Fibroblast of lung (primary cell): ENCODE measurements at places on chromosomes 6 and 20. TPM values are rescaled to one million over a fixed set of nuclear protein-coding genes. Genes with fewer than 3 reads are reported as not detected.

The XKR7 gene
- not detected in 2 replicates for total RNA-seq

The HLA-DOB gene
- under 0.01 and 0.26 TPM in 2 replicates for total RNA-seq

The CRISP2 gene
- not detected in 2 replicates for total RNA-seq

The ADGB gene
- total RNA-seq = not detected in 2 replicates

The SSTR4 gene
- total RNA-seq = not detected in 2 replicates

The F13A1 gene
- total RNA-seq = under 0.01 TPM in 1 of 2 replicates, not detected in the other

The CLIC5 gene
- total RNA-seq = not detected in 2 replicates

The BPI gene
- total RNA-seq = not detected in 2 replicates

The VGLL2 gene
- not detected in 2 replicates for total RNA-seq

The SLC22A3 gene
- total RNA-seq = under 0.01 and 0.26 TPM in 2 replicates

The APCDD1L gene
- 0.99 and 1.0 TPM in 2 replicates for total RNA-seq

The CRIP3 gene
- 0.26 TPM in 1 of 2 replicates, not detected in the other for total RNA-seq

The RNASET2 gene
- 18.0 and 24.7 TPM in 2 replicates for total RNA-seq

The FLRT3 gene
- 5.1 and 7.6 TPM in 2 replicates for total RNA-seq

The VEGFA gene
- total RNA-seq = 150 and 208 TPM in 2 replicates

The DYNLT1 gene
- total RNA-seq = 85.3 and 92.3 TPM in 2 replicates

The ABHD16B gene
- not detected in 2 replicates for total RNA-seq

The PDYN gene
- not detected in 2 replicates for total RNA-seq

The NMBR gene
- total RNA-seq = under 0.01 TPM in 1 of 2 replicates, not detected in the other

The EBF4 gene
- 0.99 and 2.1 TPM in 2 replicates for total RNA-seq

The C6orf58 gene
- total RNA-seq = not detected in 2 replicates

The ATP6V1G2 gene
- 4.1 and 11.2 TPM in 2 replicates for total RNA-seq

The RAET1G gene
- 3.3 and 8.8 TPM in 2 replicates for total RNA-seq

The GLP1R gene
- total RNA-seq = not detected in 2 replicates

The RRBP1 gene
- total RNA-seq = 143 and 233 TPM in 2 replicates

The TMEM200A gene
- total RNA-seq = 44.2 and 51.7 TPM in 2 replicates

The GATA5 gene
- 0.26 and 0.83 TPM in 2 replicates for total RNA-seq

The FAM184A gene
- total RNA-seq = 1.3 and 1.7 TPM in 2 replicates

The B3GAT2 gene
- total RNA-seq = not detected in 2 replicates

The RIPPLY2 gene
- 0.51 TPM in 1 of 2 replicates, not detected in the other for total RNA-seq

The UST gene
- 19.5 and 20.0 TPM in 2 replicates for total RNA-seq

The CCN2 gene
- total RNA-seq = 20.5 and 22.8 TPM in 2 replicates

The STMND1 gene
- total RNA-seq = not detected in 2 replicates

The RBPJL gene
- total RNA-seq = not detected in 2 replicates

The LHFPL5 gene
- total RNA-seq = not detected in 2 replicates

The RUNX2 gene
- total RNA-seq = 2.1 and 4.5 TPM in 2 replicates

The MOXD1 gene
- 45.5 and 89.8 TPM in 2 replicates for total RNA-seq

The AKAP7 gene
- 5.8 and 7.7 TPM in 2 replicates for total RNA-seq

The PLA2G7 gene
- under 0.01 TPM in 1 of 2 replicates, not detected in the other for total RNA-seq
